Activated CD4-positive, alpha-beta T cell treated with anti-CD3 and anti-CD28 coated beads, Interleukin-2, amount 50 U/mL, for 24 hours (primary cell): ENCODE measurements at places on chromosomes 6 and 20.

DNA sequence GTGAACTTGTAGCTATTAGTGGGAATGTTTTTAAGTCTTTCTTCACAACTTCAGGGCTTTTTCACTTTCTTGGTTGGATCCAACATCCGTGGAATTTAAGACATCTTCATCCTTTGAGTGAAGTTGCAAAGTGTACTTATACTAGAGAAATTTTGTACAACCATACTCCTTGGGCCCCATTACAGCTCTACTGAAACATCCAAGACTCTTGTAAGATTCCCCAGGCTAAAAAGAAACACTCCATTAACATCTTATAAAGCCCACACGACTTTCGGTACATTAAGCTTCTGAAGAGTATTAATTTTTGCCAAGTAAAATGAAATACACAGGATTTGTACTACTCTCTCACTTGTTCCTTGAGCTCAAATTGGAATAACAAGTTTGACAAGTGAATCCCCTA lies 5.4 kb downstream of the PCNA start:
- DNase-seq, result no peak

- no peak for DNase-seq
Measured at GRCh38 chr20:49483696-49484123, 1.2 kb upstream of the KCNB1 start.

DNA sequence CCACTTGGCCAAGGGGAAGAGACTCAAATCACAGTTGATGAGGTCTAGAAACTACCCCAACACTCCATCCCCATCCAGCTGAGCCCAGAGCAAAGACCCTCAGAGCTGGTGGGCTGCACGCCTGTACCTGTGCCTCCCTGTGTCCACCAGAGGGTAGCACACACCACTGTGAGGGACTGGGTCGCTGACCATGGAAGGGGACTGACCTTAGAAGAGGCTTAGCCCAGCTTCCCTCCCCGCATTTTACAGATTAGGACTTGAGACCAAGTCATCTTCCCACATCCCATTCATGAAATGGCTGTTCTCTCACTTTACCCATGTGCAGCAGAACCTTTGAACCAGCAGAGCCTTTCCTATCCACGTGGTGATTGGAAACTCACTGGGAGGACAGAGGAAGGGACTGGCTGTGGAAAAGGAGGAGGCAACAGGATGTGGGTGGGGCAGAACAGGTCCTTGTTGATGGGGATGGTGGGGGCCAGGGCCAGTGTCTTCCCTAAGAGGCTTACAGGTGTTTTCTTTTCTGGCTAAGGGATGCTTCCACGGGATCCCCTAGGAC lies 44.3 kb downstream of the CPXM1 start:
- DNase-seq, result no peak

DNA sequence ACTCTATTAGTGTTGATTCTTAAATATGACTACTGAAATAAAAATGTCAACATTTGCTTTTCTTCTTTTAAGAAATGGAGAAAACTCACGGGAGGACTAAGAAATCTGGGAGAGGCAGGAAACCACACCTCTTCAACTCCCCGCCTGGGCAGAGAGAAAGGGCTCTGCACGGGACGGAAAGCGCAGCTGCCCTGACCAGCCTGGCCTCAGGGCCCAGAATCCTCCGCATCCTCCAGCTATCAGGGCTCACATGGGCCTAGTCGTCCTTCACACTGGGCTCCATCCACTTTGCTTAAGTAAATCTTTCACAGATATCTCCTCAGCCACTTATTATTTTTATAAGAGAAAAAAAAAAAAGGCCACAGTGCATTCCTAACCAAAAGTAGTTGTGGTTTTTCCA lies 215.1 kb downstream of the TBXT start:
- no peak for DNase-seq

DNA sequence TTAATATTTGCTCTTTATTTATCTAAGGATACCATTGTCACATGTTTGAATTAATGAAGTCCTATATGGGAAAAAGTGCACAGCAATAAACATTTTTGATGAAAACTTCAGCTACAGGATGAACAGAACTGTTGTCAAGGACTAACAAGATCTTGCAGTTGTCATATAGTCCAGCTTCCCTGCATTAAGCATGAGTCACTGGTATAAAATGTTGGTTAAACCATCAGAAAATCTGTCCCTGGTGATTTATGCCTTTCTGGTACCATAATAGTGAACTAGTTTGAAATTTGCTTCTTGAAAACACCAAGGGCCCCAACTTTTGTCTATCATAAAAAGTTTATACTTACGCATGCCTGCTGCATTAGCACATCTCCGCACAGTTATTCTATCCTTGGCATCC lies 60.4 kb upstream of the RSPO3 start:
- DNase-seq, result no peak

DNA sequence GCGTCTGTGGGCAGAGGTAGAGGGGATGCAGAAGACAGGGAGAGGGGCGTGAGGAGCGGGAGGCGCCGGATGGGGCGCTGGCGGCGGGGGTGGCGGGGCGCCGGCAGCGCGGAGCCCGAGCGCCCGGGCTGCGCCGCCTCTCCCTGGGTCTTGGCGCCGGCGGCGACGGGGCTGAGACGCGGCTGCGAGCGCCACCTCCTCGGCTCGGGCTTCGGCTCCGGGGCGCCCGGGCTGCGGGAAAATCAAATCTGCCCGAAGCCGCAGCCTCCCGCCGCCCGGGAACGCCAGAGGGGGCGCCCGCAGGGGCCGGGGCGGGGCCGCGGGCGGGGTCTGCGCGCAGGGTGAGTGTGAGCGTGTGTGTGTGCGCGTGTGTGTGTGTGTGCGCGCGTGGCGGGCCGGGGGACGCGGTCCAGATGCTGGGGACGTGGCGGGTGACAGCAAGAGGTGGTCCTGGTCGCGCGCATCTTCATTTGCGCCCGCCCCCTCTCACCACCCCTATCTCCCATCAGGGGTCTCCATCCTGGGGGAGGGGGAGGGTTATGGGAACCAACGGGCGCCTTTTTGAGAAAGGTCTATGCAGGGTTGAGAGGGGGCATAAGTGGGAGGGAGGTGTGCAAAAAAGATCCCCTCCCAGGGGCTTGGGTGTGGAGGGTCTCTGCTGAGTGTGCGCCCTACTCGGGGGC lies 646 bp upstream of the CPNE5 start:
- DNase-seq, result no peak

- no peak for DNase-seq
Measured at GRCh38 chr6:160791459-160791858, 89.4 kb downstream of the PLG start.

GRCh38 chr6:120211955-120212792 lies 862.6 kb upstream of the MAN1A1 start:
- DNase-seq, result no peak

DNA sequence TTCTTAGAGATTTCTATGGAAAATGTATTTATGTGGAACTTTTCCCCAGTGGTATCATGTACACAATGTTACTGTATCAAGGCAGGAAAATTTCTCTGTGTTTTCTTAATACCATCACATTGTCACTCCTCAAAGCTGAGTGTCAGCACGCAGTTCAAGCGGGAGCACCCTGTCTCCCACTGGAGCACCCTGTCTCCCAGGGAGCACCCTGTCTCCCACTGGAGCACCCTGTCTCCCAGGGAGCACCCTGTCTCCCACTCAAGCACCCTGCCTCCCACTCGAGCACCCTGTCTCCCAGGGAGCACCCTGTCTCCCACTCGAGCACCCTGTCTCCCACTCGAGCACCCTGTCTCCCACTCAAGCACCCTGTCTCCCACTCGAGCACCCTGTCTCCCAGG lies 51.3 kb downstream of the PSMG4 start:
- DNase-seq, result no peak

DNA sequence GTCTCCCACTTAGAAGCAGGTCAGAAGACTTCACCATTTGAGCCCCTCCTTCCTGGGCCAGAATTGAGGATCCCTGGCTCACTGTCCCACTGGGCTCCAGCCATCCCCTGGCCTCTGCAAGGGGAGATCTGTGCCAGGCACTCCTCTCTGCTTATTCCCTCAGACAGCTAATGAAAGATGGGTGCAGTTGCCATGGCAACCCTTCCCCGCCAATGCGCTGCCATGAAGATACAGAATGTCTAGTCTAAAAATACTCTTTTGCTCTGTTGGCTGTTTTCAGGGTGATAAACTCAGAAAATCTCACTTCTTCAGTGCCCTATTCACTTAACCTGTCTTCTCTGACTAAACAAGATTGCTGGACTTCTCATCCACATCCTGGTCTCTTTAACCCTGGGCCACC lies 13.6 kb upstream of the TTLL2 start:
- no peak for DNase-seq
